ENCODE measurements at places on chromosomes 5 and 9. TPM values are rescaled to one million over a fixed set of nuclear protein-coding genes. Genes with fewer than 3 reads are reported as not detected.

GRCh38 chr5:135386886-135387628, 12.0 kb downstream of the MACROH2A1 start:
- DNase-seq: no peak

GRCh38 chr5:139462586-139463276, at the start of gene ECSCR:
TSS of gene ECSCR (minus strand) at chr5:139462743. CDS start at chr5:139462670, 73 bp downstream.
- DNase-seq: no peak

- no peak for DNase-seq
These were observed 143.0 kb downstream of the XRCC4 start for GRCh38 chr5:83220331-83220730.

DNA sequence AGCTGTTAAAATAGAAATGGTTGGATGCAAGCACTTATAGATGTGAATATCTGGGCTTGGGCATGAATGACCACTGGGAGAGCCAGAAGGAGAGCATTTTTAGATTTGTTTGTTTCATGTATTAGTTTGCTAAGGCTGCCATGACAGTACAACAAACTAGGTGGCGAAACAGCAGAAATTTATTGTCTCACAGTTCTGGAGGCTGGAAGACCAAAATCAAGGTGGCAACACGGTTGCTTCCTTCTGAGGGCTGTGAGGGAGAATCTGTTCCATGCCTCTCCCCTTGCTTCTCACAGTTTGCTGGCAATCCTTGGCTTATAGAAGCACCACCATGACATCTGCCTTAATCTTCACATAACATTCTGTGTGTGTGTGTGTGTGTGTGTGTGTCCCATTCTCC, 20.2 kb upstream of the CDC23 start:
- DNase-seq: no peak

GRCh38 chr5:17713301-17713700, 79.0 kb downstream of the TAF11L14 start:
- no peak for DNase-seq

DNA sequence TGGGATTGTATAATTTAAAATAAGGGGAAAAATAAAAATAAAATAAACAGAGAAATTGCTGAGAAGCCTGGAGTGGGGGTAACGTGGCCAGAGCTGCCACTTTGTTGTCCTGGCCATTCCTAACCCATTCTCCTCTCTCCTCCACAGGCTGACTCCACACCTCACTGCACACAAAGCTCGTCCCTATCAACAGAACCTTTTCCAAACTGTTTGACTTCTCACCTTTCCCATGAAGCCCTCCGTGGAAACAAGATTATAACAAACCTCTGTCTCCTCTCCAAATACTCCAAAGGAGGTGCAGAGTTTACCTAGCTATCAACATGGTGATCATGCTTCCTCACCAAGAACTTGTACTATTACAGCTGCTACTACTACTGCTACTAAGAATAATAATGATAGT, 151.1 kb downstream of the GLIS3 start:
- DNase-seq: no peak

DNA sequence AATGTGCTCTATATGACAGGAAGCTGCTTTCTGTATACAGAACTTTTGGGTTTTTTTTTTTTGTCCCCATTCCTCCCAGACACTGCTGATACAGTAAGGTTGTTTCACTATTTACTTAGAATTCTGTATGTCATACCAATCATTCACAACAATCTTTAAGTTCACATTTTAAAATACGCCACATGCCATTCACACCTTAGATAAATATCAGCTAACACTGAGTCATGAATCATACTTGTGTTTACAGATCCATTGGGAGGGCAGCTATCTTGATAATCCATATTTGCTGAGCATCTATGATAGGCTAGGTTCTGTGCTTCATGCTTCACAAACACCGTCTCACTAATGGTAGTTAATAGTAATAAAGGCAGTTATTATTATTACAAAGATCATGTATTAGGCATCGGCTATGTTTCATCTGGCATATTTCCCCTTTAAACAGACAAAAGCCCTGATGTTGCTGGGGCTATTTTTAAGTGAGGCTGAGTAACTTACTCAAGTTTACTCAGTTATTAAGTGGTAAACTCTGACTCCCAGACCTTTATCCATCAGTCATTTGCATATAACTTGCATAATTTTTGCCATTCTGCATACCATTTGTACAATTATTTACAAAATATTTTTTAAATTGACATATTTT, 152.2 kb upstream of the HMHB1 start:
- DNase-seq: no peak

- DNase-seq: no peak
These were observed 32.2 kb downstream of the LNPEP start for GRCh38 chr5:96968074-96968473.

GRCh38 chr9:16413509-16414016, 456.9 kb downstream of the BNC2 start:
- DNase-seq: no peak

The SLC6A18 gene
- polyA plus RNA-seq: 1.2 TPM

The CDH9 gene
- 14.8 TPM for polyA plus RNA-seq

Measured in left renal cortex interstitium (tissue), 4 donors.